Astrocyte of the hippocampus (primary cell): ENCODE measurements at places on chromosomes 7 and 10.

- DNase-seq, result no peak
Measured at GRCh38 chr10:100894589-100895294, 18.0 kb upstream of the SLF2 start.

GRCh38 chr7:66054063-66054462 lies 21.6 kb upstream of the ASL start:
- no peak for DNase-seq

DNA sequence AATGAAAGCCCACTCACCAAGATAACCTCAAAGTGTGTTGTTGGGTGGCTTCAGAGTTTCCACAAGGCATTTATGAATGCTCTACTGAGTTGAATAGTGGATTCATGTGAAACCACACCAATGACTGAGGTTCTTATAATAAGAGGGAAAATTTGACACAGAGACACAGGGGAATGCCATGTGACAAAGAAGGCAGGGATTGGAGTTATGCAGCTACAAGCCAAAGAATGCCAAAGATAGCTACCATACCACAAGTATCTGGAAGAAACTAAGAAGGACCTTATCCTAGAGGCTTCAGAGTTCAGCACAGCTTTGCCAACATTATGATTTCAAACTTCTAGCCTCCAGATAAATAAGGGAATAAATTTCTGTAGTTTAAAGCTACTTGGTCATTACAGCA lies 68.0 kb upstream of the PCDH15 start:
- DNase-seq, result peak; percentile 59

DNA sequence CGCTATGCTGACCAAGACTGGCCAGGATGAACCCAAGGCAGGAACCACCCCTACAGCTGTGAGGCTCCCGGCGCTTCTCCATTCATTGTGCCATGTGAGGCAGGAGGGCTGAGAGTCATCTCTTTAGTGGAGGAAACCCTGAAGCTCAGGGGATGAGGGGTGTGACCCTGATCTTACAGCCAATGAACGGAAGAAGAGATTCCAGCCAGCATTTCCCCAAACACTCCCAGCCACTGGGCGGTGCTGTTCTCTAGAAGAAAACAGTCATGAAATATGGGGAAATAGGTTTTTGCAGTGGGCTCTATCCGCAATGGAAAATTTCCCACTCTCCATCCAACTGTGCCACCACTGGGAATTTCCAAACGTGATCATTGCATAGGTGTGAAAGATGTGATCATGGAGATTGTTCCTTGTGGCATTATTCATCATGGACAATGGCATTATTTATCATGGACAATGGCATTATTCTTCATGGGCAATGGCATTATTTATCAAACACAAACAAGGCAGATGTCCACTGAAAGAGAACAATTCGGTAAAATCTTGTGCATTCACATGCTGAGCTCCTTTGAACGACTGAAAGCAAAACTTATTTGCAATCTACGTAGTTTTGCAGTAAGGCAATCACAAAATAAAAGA lies 14.0 kb upstream of the SLC18A2 start:
- DNase-seq, result peak; percentile 19

DNA sequence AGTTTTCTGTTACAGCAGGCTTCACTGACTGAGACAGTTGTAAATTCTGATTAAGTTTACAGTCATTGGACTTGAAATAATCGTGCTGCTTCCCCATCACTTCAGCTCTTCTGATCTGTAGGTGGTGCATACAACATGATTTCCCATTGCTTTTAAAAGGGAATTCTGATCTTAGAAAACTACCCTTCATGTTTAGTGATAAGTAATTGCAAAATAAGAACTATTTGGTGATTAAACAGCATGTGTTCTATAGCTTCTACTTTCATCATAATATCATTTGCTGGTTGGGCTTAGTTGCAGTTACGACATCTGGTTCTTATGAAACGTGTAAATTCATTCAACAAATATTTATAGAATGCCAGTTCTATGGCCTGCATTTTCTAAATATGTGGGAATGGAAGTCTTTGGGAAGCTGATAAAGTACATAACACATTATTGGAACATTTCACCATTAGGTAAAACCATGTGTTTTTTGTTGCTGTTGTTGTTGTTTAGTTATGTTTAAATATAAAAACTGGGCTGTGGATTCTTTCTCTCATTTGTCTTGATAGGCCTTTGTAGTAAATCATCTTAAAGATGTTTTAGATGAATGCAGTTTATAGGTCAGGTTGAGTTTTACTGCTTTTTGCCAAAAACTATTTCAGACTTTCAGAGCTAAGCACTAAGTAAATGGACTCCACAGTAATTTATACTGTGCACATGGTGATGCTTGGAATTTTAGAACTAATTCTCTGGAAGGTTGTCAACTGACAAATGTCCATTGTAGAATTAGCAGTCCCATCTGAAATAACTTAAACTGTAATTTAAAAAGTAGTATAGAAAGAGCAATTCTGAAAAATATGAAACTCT lies 13.1 kb downstream of the GNAI1 start:
- DNase-seq, result peak; percentile 20

- DNase-seq, result no peak
Measured at GRCh38 chr7:16734148-16734726, 19.3 kb upstream of the TSPAN13 start.

- DNase-seq, result no peak
Measured at GRCh38 chr7:80216996-80217842, 82.6 kb downstream of the GNAI1 start.

DNA sequence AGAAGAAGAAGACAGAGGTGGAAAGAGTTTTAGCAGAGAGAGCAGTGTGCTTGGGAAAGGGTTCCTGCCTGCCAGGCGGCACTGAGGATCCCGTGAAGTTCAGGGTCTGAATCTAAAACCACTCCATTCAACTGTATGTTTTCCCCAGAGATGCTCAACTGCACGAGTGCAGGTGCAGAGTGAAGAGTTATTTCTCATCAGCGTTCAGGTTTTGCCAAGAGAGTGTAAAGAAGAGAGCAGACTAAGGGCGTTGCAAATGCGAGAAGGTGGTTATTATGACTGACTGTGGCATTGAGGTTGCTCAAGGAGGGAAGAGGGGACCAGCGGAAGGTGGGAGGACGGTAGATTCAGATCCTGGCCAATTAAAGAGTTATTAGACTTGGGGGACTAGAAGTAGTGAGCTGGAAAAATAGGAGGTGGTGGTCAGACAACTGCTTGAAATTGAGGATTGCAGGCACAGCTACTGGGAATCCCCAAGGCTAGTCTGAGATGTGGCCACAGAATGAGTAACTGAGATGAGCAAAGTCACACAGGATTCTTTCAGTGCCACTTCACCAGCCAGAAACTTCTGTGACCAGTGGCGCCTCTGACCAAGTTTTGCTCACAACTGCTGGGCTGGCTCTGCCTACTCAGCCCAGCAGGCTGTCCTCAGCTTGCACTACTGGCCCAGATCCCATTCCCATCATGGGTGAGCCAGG lies 29.1 kb downstream of the STRA8 start:
- DNase-seq, result no peak
